ENCODE measurements at places on chromosomes 6 and 20.

- DNase-seq: no peak
Measured at GRCh38 chr6:11050731-11051130, 6.6 kb upstream of the ELOVL2 start.

DNA sequence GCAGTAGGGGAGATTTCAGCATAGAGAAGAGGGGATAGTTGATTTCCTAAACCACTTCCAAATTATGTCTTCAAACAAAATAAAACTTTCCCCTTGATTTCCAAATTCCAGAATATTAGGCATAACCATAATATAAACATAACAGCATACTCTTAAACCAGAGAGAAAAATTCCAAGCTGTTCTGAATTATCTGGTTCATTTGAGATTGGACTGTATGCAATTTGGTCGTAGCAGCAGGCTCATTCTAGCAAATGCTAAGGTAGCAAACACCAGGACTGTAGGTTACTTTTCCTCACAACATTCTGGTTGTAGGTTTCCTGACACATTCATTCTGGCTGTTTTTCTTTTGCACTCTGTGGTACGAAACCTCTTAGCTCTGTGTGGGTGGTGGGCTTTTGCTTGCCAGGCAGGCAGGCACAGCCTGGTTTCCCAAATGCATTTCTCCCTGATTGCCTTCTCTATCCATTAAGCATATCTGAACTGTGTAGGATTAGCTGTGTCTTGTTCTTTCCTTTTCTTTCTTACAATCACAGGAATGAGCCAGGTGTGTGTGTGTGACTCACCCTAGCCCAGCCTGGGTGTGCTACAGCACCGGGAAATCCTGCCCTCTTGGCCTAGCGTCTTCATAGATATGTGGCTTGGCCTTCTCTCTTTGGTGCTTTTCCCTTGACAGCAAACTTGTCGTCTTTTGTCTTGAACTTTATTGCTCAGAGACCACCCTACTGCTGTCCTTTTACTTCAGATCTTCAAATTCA is 77.1 kb downstream of the JARID2 start:
- DNase-seq: no peak

DNA sequence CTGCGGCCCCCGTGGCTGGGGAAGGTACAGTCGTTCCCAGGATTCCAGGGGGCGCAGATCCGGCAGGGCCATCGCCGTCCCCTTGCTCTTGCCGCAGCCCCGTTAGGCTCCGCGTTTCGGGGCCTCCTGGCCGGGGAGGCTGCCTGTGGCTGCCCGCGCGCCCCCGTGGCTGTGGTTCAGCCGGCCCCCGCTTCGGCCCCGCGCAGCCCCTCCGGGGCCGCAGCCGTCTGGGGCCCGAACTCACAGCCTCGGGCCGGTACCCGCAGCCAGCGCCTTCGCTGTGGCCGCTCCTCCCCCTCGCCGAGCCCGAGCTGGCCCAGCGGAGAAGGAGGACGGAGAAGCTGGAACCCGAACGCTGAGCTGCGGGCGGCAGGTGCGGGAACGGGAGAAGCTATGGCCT is 1826.9 kb upstream of the DEFB115 start:
- no peak for DNase-seq

- no peak for DNase-seq
Measured at GRCh38 chr6:150328744-150329405, 39.9 kb upstream of the IYD start.

- DNase-seq: no peak
Measured at GRCh38 chr6:26086211-26086610, 1.0 kb upstream of the HFE start.

- DNase-seq: no peak
Measured at GRCh38 chr6:22432060-22432459, 135.2 kb upstream of the PRL start.

DNA sequence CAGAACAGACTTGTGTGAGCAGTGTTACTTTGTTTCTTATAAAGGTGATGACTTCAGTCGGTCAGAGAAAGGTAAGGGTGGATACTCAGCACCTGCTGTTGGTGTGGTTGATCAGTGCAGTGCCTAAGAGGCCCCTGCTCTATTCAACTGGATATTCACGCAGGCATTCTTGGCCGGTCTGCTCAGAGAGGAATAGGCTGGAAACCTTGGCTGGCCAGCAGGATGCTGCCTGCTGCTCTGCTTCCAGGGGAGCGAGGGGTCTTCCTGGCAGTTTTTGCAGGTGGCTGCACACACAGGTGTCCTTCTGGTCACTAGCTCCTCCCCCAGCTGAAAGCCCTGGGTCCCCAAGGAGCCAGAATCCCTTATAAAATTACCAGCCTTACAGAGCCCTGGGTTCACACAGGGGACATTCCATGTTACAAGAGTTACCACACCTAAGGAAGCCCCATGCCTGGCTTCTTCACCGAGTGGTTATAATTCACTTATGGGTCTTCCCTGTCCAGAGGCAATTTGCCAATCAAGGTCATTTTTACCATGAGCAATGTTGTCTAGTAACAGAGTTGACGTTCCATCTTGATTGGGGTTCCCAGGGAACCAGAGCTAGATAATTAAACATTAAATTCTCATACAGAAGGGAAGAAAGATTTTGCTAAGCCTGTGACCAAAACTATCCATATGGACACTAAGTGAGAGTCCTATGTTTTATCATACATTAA is 16.4 kb downstream of the SYNJ2 start:
- no peak for DNase-seq

GRCh38 chr20:57835588-57836455 is 126.0 kb upstream of the PMEPA1 start:
- DNase-seq: no peak

GRCh38 chr20:45539382-45539781 is at the start of gene WFDC6:
Gene WFDC6, minus strand, starts transcription at chr20:45539482. Its CDS starts 75 bp downstream, at chr20:45539407.
- DNase-seq: no peak

DNA sequence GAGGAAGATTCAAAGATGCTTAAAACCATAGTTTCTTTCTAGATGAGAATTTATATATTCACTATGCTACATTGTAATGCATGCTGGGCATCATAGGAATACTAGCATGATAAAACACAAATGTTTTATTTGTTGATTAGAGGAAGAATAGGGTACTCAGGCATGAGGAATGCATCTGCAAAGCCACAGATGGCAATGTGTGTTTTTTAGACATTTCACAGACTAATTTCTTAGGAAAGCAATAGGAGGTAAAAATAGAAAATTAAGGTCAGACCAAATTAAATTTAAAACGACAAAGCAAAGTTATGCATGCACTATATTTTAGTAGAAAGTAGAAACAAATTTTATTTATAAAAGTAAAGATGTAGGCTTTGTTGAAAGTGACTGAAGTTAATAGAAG is 2.1 kb downstream of the TTK start:
- DNase-seq: no peak

DNA sequence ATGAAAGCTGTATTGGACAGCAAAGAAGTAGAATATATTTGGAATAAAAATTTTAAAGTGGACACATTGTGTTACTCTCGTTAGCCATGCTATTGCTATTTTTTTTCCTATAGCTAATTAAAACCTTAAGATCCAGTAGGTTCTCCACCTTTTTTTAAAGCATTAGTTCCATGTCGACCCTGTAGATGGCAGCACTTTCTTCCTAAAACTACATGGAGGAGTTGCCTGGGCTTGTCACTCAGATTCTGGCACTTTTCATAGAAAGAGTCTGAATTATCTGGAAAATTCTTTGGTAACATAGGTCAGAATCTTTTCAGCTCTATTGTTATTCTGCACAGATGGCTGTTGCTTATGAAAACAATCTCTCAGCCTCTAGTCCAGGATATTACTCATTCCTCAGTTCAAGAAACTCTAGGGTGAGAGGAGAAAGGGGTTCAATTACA is 42.0 kb upstream of the ESR1 start:
- DNase-seq: peak; percentile 20

- no peak for DNase-seq
Measured at GRCh38 chr20:4342609-4343008, 327.3 kb upstream of the RNF24 start.

GRCh38 chr6:111462770-111463391 is 20.1 kb downstream of the REV3L start:
- no peak for DNase-seq

DNA sequence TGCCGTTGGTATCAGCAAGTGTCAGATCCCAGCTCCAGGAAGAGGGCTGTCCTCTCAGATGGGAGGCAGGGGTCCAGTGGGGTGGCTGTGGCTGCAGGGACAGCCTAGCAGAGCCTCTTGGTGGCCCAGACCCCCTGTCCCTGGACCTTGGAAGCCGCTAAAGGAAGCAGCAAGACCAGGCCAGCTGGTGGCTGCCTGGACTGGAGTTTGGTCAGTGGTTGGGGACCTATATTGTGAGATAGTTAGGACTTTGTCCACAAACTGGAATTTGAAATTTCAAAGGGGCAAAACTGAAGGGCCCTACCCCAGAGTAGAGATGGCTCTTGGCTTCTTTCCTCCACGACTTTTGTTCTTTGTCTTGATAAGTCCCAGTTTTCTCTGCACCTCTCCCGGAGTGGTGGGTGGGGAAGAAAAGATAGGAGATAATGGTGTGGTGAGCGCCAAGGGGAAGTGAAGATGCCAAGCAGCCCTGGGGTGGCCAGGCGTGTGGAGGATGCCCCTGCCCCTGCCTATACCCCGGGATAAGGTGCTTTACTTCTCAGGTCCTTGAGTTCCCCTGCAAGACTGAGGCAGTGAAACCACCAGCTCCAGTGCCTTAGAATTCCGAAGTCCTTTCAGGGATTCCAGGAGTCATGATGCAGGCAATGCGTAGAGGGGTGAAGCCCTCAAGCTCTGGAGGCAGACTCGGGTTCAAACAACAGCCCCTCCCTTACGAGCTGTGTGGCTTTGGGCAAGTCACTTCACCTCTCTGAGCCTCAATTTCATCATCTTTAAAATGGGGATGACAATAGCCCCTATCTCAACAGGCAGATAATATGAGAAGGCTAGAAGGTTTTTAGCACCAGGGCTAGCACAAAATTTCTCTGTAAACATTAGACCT is 40.2 kb downstream of the HNF4A start:
- no peak for DNase-seq

- no peak for DNase-seq
Measured at GRCh38 chr6:40947876-40948526, 91.0 kb downstream of the UNC5CL start.

- no peak for DNase-seq
Measured at GRCh38 chr6:166343150-166343487, 774 bp upstream of the SFT2D1 start.

DNA sequence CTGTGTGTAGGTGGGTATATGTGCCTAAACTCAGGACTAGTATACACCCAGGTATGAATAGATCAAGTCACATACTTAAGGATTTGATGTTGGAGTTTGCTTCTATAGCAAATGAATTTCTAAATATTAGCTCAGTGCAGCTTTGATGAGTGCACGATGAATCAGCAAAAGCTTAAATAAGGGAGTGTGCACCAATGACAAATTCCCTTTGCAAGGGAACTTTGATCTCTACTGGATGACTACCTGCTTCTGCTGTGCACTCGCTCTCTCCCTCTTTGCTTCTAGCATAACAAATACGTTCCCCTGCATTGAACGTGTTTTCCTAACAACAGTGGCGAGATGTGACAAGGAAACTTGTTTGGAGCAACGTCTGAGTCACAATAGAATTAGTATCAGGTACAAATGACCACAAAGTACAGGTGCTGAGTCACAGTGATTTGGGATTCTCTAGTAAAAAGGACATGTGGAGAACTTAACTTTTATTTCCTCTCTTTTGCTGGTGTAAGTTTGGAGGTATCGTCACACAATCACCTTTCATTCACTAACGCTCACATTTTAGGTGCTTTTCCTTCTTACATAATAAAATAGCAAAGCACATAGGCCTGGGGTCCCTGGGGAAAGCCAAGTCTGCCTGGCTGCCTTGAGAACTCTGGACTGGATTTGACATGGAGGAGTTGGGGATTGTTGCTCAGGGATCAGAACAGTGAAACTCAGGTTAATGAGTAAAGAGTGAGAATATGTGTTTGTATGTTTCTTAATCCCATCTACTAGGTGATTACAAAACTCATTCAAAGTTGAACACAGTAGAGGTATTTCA is 49.7 kb downstream of the KLHL31 start:
- DNase-seq: no peak

- no peak for DNase-seq
Measured at GRCh38 chr20:49620364-49621240, 52.7 kb upstream of the PTGIS start.

GRCh38 chr6:23529902-23530301 is 596.1 kb upstream of the NRSN1 start:
- DNase-seq: no peak

- DNase-seq: no peak
Measured at GRCh38 chr6:108888052-108888451, 39.8 kb downstream of the ARMC2 start.

All from WTC11 (cell line).